ENCODE measurements at places on chromosomes 4 and X.

DNA sequence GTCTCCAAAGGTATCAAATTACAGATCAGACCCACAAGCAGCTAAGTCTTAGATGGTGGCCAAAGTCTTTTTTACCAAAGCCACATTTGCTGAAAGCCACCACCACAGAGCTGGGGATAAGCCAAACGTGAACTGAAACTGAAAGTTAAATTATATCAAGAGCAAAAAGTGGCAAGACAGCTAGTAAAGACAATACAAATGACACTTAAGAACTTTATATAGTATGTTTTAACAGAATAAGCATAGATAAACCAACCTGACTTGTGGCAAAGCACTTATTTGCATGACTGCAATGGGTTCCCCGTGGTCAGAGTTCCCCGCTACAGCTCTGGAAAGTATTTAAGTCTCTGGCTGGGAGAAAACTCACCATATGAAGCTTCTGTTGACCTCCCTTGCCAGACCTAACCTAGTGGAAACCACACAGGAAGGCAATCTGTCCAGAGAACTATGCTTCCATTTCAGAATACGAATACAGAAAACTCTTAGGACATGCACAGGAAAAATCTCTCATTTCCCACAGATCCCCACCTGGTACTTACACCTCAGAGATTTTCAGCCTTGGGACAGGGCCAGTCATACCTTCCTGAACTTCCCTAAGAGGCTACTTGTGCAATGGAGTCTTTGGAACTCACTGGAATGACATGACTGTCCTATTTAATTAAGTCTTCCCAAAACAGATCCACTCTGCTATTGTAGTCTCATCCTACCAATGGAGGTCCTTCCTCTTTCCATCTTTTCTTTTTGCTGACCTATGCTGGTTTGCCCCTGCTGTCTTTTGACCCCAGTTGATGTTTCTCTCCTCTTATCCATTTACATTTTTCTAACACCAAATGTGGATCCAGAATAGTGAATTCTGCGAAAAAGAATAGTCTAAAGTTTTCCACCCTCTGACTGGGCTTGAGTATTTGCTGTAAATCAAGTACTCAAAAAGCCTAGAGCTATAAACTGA, 225.1 kb downstream of the NR3C2 start:
- DNase-seq = no peak

- DNase-seq = no peak
These were observed 276.5 kb downstream of the PPP4R3C start for GRCh38 chrX:27186671-27187070.

- DNase-seq = no peak
These were observed 246.8 kb downstream of the QDPR start for GRCh38 chr4:17265139-17265538.

- no peak for DNase-seq
These were observed 703.7 kb upstream of the PCDH10 start for GRCh38 chr4:132445386-132445785.

GRCh38 chr4:93646233-93646930, 182.2 kb upstream of the ATOH1 start:
- no peak for DNase-seq
